ENCODE measurements at places on chromosomes 13 and 19. TPM values are rescaled to one million over a fixed set of nuclear protein-coding genes. Genes with fewer than 3 reads are reported as not detected.

GRCh38 chr13:25707726-25708125 lies 336.0 kb downstream of the ATP8A2 start:
- no peaks in the 10 kb centered on the region for H3K36me3 ChIP-seq
- H3K27me3 ChIP-seq: no peaks in the 10 kb centered on the region
- H3K27ac ChIP-seq: no peak overlapping the region

DNA sequence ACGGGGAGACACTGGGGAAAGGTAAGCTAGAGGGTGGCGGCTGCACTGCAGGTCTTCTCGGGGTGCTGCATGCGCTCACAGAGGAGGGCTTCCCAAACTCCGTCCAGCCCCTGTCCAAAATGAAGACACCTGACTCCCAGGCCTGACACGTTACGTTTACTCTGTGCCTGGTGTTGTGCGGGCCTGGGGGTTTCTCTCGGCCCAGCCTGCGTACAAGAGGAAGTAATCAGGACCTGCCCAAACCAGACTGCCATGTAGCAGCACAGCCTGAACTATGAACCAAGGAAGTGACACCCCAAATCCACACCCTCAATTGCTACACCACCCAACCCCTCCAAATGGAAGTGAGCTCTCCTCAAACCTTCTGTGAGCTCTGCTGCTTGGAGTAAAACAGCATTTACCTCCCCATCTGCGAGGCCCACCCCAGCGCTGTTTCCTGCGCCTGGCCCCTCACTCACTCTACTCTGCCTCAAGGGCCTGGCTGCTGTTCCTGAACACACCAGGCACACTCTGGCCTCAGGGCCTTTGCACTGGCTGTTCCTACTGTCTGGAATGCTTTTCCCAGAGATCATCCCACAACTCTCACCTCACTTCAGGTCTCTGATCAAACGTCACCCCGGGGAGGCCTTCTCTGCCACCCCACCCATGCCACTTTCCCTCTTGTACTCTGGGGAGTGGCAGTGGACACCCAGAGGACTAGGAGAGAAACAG lies 3.0 kb downstream of the HSPBP1 start:
- H3K4me1 ChIP-seq: peaks cover 19% of the 10 kb centered on the region
- H3K27me3 ChIP-seq: no peaks in the 10 kb centered on the region
- H3K4me3 ChIP-seq: no peak overlapping the region
- peaks cover 19% of the 10 kb centered on the region for H3K36me3 ChIP-seq
- no peak overlapping the region for H3K27ac ChIP-seq
- DNase-seq: no peak

GRCh38 chr13:35882722-35883497 lies 248.3 kb downstream of the DCLK1 start:
- H3K27me3 ChIP-seq: no peaks in the 10 kb centered on the region
- H3K27ac ChIP-seq: no peak overlapping the region

PCDH20 gene
- not detected for total RNA-seq

REEP6 gene
- total RNA-seq: 2.7 TPM
